Body of pancreas (tissue), 4 donors: ENCODE measurements at places on chromosomes 1 and 21. TPM values are rescaled to one million over a fixed set of nuclear protein-coding genes. Genes with fewer than 3 reads are reported as not detected.
A peak's percentile ranks its signal among the peaks of the same experiment; 100 is the strongest.

DNA sequence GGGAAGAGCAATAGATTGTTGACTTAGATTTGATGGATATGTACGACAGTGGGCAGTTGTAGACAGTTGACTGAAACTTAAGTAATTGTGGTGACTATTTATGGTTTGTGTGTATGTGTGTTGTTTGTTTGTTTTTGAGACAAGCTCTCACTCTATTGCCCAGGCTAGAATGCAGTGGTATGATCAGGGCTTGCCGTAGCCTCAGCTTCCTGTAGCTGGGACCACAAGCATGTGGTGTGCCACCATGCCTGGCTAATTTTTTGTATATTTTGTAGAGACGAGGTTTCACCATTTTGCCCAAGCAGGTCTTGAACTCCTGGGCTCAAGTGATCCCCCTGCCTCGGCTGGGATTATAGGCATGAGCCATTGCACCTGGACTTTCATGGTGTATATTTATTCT, 9.8 kb downstream of the SDHC start:
- DNase-seq = no peak

GRCh38 chr1:40986328-40986783, 6.9 kb downstream of the CTPS1 start:
- DNase-seq = peak; percentile 55

GRCh38 chr1:18429654-18430053, 51.1 kb upstream of the KLHDC7A start:
- DNase-seq = no peak

GRCh38 chr1:168521401-168522000, 22.3 kb downstream of the XCL2 start:
- no peak for DNase-seq

- no peak for DNase-seq
Measured at GRCh38 chr21:40850071-40850470, 3.1 kb upstream of the DSCAM start.

DNA sequence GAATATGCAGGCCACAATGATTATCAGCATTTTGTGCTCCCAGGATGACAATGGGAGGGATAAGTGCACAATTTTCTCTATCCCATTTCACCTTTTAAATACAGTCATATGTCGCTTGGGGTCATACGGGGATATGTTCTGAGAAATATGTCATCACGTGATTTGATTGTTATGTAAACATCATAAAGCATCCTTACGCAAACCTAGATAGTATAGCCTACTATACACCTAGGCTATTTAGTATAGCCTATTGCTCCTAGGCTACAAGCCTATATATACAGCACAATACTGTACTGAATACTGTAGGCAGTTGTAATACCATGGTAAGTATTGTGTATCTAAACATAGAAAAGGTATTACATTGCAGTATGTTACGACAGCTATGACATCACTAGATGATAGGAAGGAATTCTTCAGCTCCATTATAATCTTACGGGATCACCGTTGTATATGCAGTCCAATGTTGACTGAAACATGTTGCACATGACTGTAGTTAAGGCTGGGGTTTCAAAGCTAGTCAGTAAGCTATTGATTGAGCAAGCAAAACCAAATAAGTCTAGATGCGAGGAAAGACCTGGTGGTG, 18.9 kb downstream of the RUSC1 start:
- DNase-seq = no peak

DNA sequence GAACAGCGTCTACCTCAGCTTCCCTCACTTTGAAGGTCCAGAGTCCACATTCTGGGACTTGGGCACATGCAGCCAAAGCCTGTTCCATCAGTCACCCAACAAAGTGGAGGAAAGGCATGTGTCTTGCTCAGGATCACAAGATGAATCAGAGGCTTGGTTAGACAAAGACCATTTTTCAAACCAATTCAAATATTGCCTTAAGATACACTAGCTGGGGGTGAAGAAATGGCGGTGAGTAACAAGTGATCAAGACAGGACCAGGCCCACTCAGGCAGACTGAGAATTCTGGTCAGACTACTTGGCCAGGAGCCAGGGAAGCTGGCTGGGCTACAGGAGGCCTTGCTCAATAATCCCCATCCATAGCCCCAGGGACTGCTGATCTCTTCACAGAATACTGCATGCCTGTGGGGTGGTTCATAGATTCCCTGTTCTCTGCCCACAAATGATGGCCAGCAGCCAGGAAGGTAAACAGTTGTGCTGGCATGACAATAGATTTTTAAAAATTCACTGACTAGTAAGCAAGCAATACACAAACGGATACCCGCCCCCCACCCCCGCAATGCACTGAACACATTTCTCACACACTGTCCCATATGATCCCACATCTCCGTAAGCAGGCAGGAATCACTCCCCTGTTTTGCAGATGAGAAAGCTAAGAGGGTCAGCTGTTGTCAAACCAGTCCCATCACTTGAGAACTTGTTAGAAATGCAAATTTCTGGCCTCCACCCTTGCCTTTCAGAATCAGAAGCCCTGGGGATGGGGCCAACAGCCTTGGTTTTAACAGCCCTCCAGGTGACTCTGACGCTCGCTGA, 27.2 kb downstream of the ERI3 start:
- DNase-seq = peak; percentile 85

DNA sequence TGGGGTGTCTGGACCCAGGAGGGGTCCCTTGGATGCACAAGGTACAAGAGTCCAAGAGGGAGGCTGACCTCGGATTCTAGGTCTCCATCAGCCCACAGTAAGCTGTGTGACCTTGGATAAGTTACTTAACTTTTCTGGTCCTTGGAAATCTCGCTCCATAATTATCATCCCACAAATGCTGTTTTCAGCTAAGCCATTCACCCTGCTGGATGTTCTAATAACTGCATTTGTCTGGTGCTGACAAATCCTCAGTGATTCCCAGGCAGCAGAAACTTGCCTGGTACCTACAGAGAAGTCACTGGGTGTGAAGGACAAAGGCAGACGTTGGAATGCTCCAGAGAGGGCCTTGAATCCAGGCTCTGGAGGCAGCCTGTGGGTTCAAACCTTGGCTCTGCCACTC, 89.7 kb downstream of the IGSF21 start:
- no peak for DNase-seq

DNA sequence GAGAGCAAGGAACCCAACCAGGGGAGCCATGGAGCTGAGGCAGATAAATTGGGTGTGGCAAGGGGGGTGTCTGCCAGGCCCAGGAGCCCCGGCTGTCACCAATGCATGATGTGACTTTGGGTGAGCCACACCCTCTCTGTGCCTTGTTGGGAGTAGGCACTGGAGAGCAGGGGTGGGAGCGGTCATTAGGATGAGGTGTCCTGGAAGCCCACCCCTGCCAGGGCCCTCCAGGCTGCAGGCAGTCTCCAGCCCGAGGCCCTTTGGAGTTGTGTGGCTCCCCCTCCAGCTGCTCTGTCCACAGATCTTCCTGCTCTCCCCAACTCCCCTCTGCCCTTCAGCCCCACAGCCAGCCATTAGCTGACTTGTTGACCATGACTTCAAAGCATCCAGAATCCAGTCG, 11.4 kb downstream of the MX2 start:
- no peak for DNase-seq

DNA sequence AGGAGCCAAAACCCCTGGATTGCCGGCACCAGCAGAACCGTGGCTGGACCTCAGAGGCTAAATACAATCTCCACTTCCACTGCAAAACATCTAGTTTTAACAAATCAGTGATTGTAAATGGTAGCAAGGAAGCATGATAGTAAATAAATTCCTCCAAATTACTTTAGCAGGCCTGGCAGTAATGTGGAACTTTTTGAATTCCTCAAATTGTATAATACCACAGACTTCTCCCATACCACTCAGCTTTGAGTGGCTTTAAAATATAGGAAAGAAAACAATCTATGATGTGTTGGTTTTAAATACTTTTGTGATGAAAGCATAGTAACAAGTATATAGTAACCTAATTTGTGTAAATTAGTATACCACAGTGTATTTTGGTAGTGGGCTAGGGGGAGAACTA, 34.1 kb downstream of the NIBAN1 start:
- DNase-seq = no peak

GRCh38 chr1:116112388-116113140, 1.4 kb downstream of the MAB21L3 start:
- no peak for DNase-seq

DNA sequence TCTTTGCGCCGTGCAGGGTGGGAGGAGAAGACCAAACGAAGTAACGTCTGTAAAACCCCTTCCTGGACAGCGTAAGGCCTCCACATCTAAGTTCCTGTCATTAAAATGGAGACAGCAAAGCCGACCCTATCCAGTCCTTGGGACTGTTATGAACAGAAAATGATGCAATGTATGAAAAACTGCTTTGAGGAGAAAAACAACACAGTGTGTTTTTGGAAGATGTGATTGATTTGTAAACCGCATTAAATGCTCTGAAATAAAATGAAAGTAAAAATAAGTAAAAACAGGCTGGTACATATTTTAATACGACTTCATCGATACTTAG, 827 bp upstream of the URB1 start:
- no peak for DNase-seq

DNA sequence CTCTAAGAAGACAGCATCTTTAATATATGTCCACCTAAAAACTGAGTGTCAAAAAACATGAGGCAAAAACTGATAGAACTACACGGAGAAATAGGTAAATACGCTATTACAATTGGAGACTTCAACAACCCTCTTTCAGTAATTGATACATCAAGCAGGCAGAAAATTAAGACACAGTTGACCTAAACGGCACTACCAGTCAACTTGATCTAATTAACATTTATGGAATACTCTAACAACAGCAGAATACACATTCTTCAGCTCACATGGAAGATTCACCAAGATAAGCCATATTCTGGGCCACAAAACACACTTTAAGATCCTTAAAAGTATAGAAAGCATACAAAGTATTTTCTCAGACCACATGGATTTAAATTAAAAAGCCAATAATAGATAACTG, 137.6 kb downstream of the CLIC6 start:
- DNase-seq = no peak

- no peak for DNase-seq
Measured at GRCh38 chr1:30872948-30873263, 35.7 kb downstream of the SDC3 start.

DNA sequence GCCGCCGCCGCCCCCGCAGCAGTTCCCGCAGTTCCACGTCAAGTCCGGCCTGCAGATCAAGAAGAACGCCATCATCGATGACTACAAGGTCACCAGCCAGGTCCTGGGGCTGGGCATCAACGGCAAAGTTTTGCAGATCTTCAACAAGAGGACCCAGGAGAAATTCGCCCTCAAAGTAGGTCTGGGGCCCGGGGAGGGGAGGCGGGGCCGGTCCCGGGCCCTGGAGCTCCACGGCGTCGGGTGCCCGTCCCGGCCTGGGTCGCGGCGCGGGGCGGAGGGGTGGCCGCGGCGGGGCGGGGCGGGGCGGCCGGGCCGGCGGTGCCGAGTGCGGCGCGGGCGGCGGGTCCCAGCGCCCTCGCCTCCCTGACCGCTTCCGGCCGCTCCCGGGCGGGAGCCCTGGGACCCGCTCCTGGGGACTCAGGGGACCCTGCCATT, 646 bp downstream of the MAPKAPK2 start:
- peak; percentile 47 for DNase-seq

DNA sequence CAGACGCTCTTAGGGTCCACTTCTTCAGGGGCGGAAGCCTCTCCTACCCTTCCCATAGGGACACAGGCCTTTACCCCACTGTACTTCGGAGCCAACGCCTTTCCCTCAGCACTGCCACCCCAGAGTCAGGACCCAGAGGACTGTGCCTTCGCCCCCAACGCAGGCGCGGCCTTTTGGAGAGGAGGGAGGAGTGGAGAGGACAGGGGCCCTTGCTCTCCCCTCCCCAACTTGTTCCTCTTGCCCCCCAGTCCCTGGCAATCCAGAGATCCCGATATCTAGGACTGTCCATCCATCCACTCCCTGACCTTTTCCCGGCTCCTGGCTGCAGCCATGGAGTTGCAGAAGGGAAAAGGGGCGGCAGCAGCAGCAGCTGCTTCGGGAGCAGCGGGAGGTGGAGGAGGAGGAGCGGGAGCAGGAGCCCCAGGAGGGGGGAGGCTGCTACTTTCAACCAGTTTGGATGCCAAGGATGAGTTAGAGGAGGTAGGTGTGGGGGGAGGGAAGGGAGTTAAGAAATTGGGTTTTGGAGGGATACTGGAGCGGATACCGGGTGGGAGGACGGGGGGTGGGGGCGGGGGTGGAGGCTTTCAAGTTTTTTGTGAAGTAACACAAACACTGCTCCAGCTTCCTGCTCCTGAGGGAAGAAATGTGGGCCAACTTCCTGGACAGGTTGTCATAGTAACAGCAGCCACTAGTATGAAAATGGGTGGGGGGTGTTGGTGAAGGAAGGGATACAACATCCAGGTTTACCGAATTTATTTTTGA, 636 bp downstream of the INTS3 start:
- DNase-seq = peak; percentile 62

DNA sequence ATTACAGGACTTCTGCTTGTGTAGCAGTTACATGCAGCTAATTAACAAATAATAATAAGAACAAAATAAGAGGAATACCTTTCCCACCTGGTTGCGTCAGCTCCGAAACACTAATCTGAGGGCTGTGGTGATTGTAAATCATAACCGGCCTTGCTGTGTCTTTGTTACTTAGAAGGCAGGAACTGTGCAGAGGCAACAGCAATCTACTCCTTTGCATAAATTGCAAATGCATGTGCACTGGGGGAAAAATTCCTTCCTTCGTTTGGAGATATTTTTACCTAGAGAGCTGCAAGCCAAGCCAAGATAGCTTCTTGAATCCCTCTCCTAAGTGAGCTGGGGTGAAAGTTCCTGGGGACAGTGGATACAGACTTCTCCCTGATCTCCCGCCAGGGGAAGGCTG, 46.0 kb downstream of the NKAIN1 start:
- DNase-seq = no peak

GRCh38 chr1:87295445-87296110, 33.1 kb upstream of the LMO4 start:
- DNase-seq = no peak

GRCh38 chr1:22709891-22710700, 543 bp upstream of the EPHB2 start:
- DNase-seq = peak; percentile 70

Gene CD2
- 2.1 TPM for total RNA-seq

Gene FCN3
- total RNA-seq = 1.6 TPM

Gene TSPEAR
- total RNA-seq = 0.52 TPM

Gene SLC22A15
- 7.9 TPM for total RNA-seq

Gene TNFRSF18
- not detected for total RNA-seq

Gene P3H1
- 16.9 TPM for total RNA-seq

Gene LPAR3
- total RNA-seq = 17.1 TPM

Gene LEMD1
- not detected for total RNA-seq

Gene PCAT6
- total RNA-seq = not detected

Gene KCNJ15
- total RNA-seq = 27.5 TPM

Gene FCGR3A
- total RNA-seq = not detected

Gene GNG4
- 0.66 TPM for total RNA-seq

Gene VSIG8
- total RNA-seq = not detected

Gene MAB21L3
- total RNA-seq = not detected
